Fibroblast of skin of back (primary cell): ENCODE measurements at places on chromosomes 12 and 14.

GRCh38 chr12:58712976-58713375 lies 207.3 kb downstream of the LRIG3 start:
- DNase-seq, result no peak

- no peak for DNase-seq
These were observed 16.4 kb downstream of the BCL2L14 start for GRCh38 chr12:12086973-12087692.

DNA sequence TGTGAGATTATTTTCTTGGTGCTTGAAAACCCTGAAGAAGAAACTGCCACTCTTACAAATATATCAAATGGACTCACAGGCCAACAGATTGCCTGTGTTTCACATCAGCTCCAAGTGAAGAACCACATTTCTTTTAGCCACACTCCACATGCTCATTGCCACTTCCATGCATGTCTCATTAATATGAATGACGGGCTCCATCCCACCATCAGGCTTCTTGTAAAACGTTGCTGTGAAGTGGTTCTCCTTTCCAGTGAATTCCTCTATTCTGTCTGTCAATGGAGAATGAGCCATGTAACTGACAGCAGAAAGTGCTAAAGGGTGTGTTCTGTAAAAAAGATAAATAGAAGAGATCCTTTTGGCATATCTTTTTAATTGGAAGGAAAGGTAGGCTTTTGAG lies 188.2 kb upstream of the RMST start:
- no peak for DNase-seq

GRCh38 chr14:61560323-61560722 lies 135.0 kb upstream of the HIF1A start:
- no peak for DNase-seq

DNA sequence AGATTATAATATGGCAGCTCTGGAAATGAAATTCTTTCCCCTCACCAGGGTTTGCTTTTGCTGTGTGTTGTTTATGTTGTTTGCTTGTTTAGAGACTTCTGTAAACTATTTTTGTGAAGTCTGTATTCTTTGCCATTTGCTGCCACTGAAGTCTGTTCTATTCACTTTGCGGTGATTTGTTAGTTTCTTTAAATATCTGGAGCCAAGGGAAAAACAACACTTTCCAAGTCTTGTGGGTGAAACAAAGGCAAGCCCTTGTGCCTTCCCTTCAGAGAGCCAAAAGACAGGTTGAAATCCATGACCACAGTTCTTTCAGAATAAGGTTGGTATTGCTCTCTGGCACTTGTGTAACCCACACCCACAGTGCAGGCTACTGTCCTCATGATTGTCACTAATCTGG lies 59.5 kb upstream of the RNU6-7 start:
- no peak for DNase-seq

DNA sequence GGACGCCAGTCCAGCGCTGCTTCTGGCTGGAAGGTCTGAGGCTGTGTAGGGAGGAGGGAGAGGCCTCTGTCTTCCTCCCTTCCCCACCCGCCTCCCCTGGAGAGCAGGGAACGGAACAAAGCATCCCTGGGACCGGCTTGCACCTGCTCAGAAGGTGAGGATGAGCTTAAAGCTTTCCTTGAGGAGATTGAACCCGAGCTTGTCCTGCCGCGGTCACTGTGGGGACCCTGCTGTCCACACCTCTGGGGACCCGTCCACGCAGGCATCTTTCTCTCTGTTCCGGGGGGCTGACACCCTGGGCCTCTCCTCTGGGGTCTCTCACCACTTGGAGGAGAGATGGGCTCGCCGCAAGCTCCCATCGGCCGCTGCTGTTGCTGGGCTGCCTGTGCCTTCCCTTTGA lies 33.2 kb upstream of the SFSWAP start:
- no peak for DNase-seq
